ENCODE measurements at places on chromosomes 3 and 15.

DNA sequence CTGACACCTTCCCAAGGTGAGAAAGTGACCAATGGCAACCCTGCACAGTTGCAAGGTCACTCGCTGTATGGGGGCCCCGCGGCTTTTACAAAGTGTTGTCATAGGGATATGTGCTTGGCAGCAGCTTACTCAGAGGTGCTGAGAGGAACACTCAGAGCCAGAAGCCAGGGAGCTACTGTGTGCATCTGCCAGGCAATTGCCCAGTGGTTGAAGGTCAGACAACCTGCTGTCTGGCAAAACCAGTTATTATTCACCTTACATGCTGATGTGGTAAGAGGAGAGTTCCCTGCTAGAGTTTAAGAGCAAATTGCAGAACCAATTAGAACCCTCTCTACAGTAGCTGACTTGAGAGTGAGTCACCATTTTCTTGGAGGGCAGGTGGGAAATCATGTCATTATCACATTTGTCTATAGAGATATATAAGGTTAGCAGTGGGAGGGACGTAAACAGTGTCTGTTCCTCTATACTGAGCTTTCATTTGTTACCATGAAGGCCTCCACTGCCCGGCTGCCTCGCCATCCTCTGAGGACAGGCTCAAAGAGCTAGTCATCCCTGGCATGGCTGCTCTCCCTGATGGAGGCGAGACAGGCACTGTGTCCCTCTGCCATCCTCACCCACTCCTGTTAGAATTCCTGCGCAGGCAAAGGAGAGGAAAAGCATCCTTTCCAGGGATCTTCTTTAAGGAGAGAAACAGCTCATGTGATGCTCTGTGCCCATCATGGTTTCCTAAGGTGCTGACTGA is 274.4 kb downstream of the PLCL2 start:
- no peak for DNase-seq

GRCh38 chr3:182814419-182815062 is 21.2 kb downstream of the ATP11B start:
- DNase-seq, result no peak

DNA sequence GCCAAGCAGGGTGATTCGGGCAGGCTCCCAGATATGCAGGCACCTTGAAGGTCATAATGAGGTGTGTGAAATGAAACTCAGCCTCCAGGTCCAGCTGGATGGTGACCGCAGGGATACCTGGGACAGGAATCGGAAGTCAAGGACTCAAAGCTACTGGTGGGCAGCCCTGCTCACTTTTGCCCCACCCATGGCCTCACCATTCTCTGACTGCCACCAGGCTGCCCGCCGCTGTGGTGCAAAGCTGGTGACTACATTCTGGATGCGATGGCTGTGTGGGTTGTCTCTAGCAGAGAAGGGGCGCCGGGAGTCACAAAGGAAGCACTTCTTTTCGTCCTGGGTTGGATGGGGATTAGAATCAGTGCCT is 795 bp downstream of the LAMB2 start:
- no peak for DNase-seq

DNA sequence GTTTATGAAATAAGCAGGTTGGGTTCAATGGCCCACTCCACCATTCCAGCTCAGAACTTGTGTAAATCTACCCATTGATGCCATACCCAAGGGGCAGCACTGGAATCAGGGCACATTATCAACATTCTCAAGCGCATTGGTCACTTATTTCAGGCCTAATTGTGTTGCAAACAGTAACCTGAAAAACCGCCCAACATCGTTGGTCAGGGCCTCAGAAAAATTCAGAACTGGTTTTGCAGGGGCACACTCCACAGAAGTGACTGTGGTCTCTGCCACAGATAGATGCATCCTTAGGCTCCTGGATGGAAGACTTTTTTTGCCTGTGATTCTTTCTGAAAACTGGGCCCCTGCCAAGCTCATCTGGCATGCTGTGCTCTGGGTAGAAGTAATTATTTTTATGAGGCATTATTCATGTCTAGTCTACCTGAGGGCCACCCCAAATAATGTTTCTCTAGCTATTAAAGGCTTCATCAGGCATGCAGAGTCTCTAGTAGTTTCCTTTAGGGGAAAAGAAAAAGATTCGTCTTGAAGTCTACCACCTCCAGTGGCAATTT is 21.7 kb upstream of the LRTM1 start:
- no peak for DNase-seq

DNA sequence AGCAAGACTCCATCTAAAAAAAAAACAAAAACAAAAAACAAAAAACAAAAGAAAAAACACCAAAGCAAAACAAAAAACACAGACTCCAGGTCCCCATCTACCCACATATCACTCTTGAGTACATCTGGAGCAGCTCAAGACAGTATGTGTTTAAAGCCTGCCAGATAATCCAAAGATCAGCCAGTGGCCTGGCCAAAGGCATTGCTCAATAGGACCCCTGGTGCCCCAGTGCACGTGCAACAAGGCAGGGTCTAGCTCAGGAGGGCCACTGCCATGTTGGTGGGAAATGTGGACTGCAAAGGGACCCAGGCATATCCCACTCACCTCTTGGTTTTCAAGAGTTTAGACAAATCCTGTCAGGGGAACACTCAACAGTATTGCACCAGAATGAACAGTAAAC is 279.5 kb downstream of the RPLP1 start:
- DNase-seq, result no peak

DNA sequence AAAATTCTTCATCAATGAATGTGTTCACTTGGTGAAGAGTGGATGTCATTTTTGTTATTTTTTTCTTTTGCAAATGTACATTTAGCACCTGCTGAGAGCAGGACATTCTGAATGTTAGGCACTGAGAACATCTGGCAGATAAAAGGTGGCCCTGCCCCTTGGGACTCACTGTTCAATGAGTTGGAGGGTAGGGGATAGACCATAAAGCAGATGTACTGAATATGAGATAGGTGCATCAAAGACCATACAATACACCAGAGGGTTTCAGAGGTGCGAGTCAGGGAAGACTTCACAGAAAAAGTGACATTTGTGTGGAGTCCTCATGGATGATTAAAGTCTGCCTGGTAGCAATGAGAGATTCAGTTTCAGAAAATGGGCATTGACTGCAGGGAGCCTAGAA is 34.2 kb downstream of the EEFSEC start:
- DNase-seq, result no peak

GRCh38 chr15:53586799-53587198 is 172.7 kb downstream of the WDR72 start:
- DNase-seq, result no peak

DNA sequence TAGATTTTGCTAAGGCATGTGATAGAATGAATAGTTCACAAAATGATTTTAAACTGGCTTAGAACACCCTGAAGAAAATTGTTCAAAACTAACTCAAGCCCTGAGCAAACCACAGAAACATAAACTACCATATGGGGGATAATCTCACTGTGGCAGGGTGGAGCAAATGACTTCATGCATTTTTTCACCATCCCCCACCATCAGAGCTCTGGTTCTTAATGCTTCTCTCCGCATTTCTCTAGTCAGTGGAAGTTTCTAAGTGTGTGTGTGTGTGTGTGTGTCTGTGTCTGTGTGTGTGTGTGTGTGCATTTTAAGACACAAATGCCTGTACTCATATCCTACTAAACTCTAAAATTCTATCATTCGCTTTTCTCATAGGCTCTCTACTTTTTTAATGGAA is 107.1 kb upstream of the PHLDB2 start:
- DNase-seq, result no peak

Measured in AG09319 (cell line).